ENCODE measurements at places on chromosomes 5 and 9.
A peak's percentile ranks its signal among the peaks of the same experiment; 100 is the strongest.

- no peak for DNase-seq
These were observed 196.3 kb upstream of the KLF4 start for GRCh38 chr9:107685901-107686300.

DNA sequence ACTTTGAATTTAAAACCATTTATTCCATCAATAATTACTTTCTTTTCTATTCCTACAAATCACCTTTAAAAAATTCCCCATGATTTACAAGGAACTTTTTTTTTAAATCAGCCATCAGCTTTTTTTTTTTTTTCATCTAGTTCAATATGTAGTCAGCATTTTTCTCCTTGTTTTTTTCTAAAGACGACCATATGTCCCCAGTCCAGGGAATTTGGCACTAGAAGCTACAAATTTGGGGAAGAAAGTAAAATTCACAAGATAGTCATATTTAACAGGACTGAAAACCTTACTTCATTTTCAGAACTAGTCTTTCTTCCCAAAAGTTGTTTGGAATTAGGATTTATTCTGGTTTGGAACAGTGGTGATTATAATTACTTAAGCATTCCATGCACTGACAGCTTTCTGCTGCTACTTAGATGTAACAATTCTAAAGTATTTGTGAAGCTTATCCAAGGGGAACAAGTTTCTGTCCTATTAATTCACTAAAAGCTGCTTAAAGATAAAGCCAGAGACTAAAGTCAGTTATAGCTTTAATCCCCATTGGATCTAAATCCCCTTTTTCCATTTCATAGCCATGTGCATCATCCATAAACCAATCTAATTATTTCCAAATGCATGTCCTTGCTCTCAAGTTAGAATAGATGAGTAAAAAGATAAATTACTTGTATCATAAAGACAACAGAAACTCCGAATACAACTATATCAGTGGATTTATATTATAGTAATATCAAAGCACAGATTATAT lies 7.4 kb upstream of the SNCAIP start:
- DNase-seq, result no peak

- DNase-seq, result no peak
These were observed 3.1 kb downstream of the CCDC183 start for GRCh38 chr9:136799079-136799853.

DNA sequence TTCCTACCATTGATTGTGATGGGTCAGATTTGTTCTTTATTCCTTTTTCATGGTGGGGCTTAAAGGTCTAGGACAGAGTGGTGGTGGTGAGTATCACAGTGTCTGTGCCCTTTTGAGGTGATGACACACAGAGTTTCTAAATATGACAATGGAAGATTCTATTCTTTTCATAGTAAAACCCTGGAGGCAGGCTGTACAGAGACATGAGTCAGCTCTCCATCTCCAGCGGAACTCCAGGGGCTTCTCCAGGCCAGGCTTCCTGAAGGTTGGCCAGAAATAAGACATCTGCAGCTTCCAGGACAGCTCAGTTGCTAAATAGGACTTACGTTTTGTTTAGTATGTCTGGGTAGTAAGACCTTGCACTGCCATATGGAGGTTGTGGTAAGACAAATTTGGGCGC lies 229.5 kb downstream of the CD180 start:
- DNase-seq, result no peak

DNA sequence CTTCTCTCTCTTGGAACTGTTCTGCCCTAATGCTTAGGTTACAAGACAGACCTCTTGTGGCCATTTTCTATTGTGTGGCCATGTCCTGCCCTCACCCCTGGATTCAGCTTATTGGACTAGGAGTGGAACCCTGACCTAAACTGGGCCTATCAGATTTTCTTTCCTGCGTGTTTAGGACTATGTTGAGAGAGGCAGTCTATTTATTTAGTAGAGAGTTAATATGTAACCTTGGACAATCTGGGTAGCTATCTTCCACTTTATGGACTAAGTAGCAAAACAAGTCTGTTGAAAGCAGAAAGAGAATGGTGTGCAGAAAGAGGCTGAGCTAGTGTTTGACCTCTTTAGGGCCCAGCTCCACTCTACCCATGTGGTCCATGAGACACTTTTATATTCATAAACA lies 82.6 kb upstream of the SMIM32 start:
- no peak for DNase-seq

DNA sequence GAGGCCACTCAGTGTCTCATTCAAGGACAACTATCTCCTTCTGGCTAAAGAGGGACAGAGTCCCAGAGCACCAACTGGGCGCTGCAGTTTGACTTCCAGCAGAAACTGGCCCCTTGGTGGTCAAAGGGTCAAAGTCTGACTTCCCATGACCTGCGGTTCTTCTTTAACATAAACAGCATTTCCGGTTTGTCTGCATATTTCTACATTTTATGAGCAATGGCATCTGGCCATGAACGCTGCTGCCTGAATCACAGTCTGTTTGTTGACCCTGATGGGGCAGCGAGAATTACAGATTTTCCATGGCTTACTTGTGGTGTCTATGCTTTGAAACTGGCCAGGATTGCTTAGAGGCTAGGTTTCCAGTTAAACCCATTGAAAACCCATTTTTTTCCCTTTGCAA lies 1.3 kb downstream of the TNFSF15 start:
- DNase-seq, result no peak

GRCh38 chr5:62720031-62720441 lies 141.4 kb downstream of the LRRC70 start:
- no peak for DNase-seq

GRCh38 chr5:180304016-180304292 lies 12.1 kb upstream of the MAPK9 start:
- no peak for DNase-seq

DNA sequence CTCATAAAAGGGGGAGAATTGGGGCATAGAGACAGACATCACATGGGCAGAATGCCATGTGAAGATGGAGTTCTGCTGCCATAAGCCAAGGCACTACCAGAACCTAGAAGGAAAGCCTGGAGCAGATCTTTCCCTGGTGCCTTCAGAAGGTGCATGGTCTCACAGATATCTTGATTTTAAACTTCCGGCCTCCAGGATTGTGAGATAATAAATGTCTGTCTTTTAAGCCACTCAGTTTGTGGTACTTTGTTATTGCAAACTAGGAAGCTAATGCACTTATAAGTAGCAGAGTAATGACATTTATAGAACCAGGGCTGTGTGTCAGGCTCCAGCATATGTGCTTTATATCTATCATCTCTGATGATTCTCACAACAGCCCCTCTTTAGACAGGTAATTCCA lies 130.4 kb downstream of the ASTN2 start:
- DNase-seq, result no peak

GRCh38 chr5:138610415-138610917 lies 35.3 kb upstream of the HSPA9 start:
- DNase-seq, result peak; percentile 8

DNA sequence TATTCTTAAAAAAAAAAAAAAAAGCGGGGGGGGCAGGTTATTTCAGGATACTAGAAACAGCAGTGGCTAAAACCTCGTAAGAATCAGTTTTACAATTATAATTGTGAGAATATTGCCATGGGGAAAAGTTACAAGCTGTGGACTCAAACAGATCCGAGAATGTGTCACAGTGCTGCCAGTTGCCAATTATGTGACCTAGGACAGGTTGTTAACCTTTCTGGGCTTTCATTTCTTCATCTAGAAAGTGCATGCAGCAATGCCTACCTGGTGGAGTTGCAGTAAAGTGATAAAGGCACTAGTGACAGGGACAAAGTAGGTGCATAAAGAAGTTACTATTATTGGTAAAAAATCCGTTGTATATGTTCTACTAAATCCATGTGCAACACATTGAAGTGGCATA lies 75.8 kb downstream of the CDH6 start:
- DNase-seq, result no peak

GRCh38 chr5:38707352-38708210 lies 138.2 kb upstream of the OSMR start:
- DNase-seq, result no peak

DNA sequence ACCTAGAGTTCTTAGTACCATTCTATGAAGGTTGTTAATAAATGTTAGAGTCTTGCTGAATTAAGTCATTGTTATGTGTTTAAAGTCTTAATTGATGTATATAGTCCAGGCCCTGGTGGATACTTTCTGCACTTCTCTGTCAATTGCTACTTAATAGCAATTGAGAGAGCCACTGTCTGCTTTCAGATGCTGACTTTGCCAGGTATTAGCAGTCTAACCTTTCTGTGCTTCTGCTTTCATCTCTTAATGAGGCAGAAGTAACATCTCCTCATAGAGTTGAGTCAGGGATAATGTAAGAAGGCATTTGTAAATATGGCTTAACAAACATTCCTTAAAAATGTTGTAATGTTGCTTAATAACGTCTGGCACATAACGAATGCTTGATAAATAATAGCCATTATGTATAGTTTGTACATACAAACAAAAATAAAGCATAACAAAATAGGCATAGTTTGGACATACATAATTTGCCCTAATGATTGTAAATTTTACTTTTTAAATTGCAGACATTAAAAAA lies 28.3 kb downstream of the RASGRF2 start:
- no peak for DNase-seq

DNA sequence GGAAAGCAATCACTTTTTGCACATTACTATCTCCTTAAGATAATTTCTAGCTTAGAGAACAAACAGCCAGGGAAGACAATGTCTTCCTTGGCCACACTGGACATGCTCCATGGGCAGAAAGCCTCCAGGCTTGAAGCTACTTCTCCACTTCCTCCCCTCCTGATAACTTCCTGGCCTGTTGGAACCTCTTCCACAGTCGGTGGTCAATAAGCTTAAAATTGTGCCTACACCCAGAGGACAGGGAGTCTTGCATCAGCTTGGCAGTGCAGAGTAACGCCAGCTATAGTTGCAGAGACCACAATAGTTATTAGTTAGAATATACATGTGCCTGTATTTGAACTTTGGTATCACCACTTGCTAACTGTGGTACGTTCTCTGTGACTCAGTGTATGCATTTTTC lies 58.1 kb upstream of the ABCA1 start:
- no peak for DNase-seq

- no peak for DNase-seq
These were observed 264.6 kb upstream of the CLINT1 start for GRCh38 chr5:158123595-158123994.

GRCh38 chr9:76136986-76137385 lies 246.5 kb downstream of the PCSK5 start:
- DNase-seq, result no peak

GRCh38 chr5:79712741-79713140 lies 23.1 kb downstream of the CMYA5 start:
- DNase-seq, result no peak

DNA sequence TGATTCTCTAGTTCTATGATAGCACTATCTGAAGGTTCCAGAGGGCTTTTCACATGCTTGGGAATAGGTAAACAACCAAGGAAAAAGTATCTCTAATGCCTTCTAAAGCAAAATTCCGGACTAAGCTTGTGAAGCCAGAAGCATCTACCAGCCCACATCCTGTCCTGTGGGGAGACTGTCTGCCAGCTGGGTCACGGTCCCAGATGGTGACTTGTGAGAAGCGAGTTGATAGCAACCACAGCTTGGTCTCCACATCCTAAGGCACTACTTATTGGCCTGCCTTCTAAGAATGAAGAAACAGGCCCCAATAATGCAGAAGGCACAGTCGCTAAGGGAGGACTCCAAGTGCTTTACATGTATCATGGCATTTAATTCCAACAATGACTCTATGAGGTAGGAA lies 184.1 kb upstream of the ADRA1B start:
- DNase-seq, result peak; percentile 20

Measured in CMK (cell line).